ENCODE measurements at places on chromosomes 16 and 17. TPM values are rescaled to one million over a fixed set of nuclear protein-coding genes. Genes with fewer than 3 reads are reported as not detected.
A peak's percentile ranks its signal among the peaks of the same experiment; 100 is the strongest.

DNA sequence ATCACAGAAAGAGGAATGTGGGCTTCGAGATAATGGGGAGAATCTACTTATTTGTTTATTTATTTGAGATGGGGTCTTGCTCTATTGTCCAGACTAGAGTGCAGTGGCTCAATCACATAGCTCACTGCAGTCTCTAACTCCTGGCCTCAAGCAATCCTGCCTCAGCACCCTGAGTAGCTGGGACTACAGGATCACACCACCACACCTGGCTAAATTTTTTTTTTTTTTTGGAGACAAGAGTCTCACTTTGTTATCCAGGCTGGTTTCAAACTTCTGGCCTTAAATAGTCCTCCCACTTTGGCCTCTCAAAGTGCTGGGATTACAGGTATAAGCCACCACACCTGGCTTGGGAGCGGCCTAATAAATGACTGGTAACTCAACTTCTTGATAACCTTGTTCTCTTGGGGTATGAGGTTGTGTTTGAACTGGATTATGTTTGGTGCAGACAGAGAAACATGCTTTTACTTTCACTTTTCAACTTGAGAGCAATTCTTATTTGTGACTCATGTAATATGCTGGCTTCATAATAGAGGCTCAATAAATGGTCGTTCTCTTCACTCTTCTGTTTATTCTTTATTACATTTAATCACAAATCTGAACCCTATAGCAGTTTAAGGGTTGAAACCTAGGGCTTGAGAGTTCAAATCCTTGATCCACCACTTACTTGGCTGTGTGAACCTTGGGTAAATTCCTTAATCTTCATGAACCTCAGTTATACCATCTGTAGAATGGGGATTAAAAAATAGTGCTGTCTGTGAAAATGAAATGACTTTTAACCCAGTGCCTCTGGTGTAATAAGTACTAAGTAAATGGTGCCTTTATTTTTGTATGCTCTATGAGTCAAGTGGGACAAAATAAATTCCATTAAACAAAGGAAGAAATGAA is 129.1 kb upstream of the HS3ST2 start:
- no peak for DNase-seq

- no peak for DNase-seq
Measured at GRCh38 chr17:19986941-19987861, 9.6 kb upstream of the AKAP10 start.

GRCh38 chr17:79192503-79193351 is 118.1 kb downstream of the ENGASE start:
- peak; percentile 27 for DNase-seq

DNA sequence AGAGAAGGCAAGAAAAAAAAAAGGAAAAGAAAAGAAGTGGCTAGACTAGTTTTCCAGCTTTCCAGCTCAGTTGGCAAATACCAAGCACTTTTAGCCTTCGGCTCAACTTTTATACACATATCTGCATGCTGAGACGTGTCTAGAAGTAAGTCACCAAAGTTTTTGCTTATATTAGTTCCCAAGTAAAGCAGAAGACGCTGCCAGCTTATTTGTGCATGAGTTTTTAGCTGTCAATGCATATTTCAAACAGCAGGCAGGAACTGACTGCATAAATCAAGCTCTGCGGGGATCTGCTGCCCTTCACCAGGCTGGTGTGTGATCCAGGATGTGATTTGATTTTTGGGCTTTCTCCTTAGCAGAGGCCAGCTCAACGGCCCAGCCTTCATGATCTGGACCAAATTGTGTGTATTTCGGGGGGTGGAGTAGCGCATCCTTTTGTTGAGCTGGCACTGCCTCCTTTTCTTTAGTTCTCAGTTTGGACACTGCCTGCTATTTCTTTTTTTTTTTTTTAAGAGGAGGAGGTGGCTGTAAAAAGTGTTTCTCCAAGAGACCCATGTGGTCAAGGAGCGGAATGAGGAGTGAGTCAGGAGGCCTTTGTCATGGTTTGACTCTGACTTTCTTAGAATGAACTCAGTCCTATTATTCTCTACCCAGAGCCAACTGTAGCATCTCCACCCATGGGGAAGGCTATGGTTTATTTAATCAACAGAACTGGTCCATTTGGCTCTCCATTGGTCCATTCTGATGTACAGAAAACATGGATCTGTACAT is 162.6 kb upstream of the XYLT1 start:
- DNase-seq = no peak

- no peak for DNase-seq
Measured at GRCh38 chr17:5198472-5198871, 6.8 kb upstream of the ZNF594 start.

Gene NXPH3
- 0.42 TPM for total RNA-seq

Gene CDH3
- total RNA-seq = not detected

Gene KARS1
- 185 TPM for total RNA-seq

Gene ATP2C2
- not detected for total RNA-seq

Gene NPIPA7
- total RNA-seq = 2.6 TPM

Data from psoas muscle (tissue), 8 donors.